ENCODE measurements at places on chromosomes 3 and 15.

- DNase-seq, result no peak
Measured at GRCh38 chr15:24752354-24752753, 76.8 kb downstream of the NPAP1 start.

GRCh38 chr3:12841970-12842328, 584 bp upstream of the RPL32 start:
- DNase-seq, result no peak

DNA sequence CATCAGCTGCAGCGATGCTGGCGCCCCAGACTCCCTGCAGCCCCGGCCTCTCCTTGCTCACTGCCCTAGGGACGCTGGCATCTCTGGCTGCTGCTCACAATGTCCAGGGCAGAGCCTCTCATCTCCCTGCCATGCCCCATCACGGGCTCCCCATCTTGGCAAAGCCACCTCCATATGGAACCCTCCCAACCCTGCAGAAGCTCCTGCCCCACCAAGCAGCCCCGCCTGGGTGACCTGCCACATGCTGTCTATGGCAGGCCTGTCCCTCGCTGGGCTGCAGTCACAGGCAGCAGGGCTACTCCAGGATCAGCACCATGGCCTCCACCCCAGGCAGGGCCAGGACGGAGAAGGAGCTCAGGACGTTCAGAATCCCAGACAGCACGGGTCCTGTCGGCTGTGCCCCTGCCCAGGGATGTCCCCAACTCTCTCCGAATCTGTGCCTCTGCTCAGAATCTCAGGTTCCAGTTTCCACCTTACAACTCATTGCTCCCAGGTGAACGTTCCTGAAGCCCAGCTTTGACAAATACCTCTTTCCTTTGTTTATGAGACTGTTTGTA, 58.4 kb downstream of the PLXNA1 start:
- DNase-seq, result no peak

- DNase-seq, result no peak
Measured at GRCh38 chr15:44670087-44670950, 6.9 kb upstream of the SPG11 start.
